ENCODE measurements at places on chromosomes 13 and 19.

GRCh38 chr19:39916851-39917396 is 17.5 kb downstream of the FCGBP start:
- no peak for DNase-seq

DNA sequence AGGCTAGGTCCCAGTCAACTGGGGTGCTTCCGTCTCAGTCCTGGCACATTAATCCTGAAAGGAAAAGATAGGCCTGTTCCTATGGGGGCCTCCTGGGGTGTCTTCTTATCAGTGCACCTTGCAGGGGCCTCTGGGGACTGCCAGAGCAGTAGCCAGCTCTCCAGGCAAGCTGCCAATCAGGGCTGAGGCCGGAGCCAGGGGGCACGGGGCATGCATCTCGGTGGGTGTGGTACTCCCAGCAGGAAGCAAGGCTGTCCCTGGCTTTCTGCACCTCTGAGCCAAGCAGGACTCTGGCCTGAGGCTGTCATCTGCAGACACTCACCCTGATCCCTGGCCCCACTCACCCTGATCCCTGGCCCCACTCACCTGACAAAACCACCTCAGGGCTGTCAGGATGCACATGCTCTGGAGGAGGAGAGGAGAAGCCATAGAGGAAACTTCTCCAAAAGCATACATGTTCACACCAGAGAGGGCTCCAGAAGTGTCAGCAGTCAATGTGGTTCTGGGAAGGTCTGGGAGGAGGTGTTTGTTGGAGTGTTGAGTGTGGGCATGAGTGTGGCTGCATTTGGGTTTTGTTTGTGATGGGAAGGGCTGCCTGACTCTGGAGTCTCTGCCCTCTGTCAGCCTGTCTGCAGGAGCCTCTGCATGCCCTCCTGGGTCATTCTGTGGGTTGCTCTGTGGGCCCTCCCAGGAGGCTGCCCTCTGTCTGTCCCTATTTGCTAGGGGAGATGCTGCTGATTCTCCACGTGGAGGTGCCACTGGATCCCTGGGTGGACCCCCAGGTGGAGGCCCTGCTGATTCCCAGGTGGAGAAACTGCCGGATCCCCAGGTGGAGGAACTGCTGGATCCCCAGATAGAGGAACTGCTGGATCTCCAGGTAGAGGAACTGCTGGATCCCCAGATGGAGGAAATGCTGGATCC is 22.7 kb upstream of the KCTD15 start:
- DNase-seq: no peak

- DNase-seq: no peak
Measured at GRCh38 chr13:97600458-97601075, 166.6 kb downstream of the RAP2A start.

DNA sequence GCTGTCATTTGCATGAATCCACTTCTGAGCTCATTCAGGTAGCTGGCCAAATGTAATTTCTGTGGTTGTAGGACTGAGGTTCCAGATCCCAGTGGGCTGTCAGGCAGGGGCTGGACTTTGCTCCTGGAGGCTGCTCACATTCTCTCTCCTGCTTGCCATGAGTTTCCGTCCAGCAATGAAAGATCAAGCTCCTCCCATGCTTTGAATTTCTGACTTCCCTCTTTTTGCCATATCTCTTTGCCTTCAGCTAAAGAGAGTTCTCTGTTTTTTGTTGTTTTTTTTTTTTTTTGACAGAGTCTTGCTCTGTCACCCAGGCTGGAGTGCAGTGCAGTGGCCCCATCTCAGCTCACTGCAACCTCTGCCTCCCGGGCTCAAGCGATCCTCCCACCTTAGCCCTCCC is 76.9 kb downstream of the ING1 start:
- DNase-seq: no peak

- DNase-seq: no peak
Measured at GRCh38 chr19:35115177-35115951, at the start of gene FXYD3. TSS of gene FXYD3 (plus strand) at chr19:35115823. CDS start at chr19:35119377, 3,554 bp downstream.

- no peak for DNase-seq
Measured at GRCh38 chr13:28406733-28407266, 88.1 kb downstream of the FLT1 start.

DNA sequence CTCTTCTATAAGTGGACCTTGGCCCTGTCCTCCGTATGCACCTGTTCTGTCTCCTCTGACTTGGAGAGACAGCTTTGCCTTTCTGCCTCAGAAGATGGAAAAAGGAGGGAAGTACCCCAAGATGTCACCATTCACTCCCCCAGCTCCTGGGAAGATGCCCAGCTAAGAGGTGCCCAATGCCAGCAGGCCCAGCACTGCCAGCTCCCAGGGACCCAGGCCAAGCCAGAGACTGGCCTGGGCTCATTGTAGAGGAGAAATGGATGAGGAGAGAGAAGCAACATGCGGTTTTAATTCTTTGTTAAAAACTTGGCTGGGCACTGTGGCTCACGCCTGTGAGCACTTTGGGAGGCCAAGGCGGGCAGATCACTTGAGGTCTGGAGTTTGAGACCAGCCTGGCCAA is 111.5 kb upstream of the ZNF507 start:
- DNase-seq: no peak

DNA sequence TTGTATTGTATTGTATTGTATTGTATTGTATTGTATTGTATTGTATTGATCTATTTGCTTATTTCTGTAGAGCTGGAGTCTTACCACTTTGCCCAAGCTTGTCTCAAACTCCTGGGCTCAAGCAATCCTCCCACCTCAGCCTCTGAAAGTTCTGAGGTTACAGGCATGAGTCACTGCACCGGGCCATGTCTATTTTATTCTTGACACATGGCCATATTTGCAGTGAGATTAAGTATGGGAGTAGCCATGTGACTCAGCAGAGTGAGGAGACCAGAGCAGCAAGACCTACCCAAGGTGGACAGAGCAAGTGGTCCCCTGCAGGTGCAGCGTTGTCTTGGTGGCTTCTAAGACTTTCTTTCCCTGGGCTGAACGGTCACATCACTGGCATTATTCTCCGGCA is 49.1 kb upstream of the UBAC2 start:
- no peak for DNase-seq

- DNase-seq: no peak
Measured at GRCh38 chr19:40744554-40745401, 5.5 kb downstream of the ACTMAP start.

DNA sequence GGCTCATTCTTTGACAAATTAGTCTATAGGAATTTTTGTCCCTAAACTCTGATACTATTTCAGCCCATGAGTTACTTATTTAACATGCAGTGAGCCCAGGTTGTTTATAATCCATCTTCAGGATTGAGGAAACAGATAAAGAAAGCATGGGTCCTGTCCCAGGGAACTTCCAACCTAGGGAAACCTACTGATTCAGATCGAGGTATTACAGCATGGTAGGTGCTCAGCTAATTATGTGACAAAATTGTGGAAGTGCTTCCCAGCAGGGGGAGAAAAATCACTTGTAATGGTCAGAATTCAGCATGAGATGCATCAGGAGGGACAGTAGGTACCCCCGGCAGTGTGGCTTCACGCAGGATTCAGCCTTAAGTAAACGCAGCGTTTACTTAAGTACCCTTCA is 171.3 kb downstream of the NUFIP1 start:
- no peak for DNase-seq

DNA sequence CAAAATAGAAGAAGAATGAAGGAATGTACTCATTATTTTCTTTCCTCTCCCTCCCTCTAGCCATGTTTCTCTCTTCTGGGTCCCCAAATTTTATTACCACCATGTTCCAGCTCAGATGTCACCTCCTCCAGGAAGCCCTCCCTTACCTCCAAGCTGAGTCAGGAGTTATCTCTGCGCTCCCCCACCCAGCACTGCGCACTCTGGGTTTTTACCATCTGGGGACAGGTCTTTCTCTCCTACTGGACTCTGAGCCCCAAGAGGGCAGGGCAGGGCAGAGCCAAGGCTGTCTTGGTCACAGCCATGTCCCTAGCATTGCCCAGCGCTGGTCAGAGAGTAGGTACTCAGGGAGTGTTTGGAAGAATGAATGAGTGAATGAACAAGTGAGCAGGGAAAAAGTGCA is 2.9 kb downstream of the GNG8 start:
- no peak for DNase-seq

- DNase-seq: peak; percentile 21
Measured at GRCh38 chr13:114099918-114100445, 32.4 kb downstream of the RASA3 start.

DNA sequence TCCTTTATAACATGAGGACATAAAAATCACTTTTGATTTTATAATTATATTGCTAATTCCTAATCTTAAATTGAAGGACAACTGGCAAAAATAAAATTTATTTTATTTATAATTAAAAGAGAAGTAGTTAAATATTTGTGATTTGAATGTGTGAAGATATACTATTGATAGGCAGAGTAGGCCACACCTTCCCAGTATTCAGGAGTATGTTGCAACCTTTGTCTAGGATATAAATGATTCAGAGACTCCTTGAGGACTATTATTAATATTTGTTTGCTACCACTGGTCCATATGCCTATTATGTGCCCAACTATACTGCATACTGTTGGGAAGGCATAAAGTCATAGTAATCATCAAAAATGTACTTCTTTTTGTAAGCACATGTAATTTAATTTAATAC is 94.2 kb downstream of the CDADC1 start:
- DNase-seq: no peak

DNA sequence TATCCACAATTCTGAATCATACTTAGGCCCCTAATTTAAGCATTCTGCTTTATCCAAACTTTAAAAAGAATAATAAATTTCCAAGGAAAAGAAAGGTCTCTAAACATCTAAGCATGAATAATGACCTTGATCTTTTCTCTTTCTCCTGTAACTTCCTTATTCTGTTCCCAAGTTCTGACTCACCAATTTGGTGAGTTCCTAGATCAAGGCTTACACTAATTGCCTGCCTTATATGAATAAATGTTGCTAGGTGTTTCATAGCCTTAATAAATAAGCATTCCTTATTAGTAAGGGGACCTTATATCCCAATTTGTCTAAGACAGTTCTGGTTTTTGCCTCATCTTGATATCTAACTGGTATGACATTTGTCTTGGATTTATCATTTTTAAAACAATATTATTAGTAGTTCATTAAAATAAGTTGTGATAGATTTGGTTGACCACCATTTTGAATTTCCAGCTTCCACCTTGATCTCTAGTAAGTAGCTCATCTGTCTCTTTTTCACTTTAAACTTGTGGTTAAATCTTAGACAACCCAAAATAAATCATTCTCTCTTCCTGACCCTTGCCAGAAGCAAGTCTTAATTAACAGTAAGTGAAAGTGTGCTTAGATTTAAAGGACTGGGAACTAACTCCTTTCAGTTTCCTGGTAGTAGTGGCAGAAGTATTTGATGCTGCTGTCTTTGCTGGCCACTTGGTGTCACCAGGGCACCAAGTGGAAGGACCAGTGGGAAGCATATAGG is 121.2 kb upstream of the MLNR start:
- no peak for DNase-seq

DNA sequence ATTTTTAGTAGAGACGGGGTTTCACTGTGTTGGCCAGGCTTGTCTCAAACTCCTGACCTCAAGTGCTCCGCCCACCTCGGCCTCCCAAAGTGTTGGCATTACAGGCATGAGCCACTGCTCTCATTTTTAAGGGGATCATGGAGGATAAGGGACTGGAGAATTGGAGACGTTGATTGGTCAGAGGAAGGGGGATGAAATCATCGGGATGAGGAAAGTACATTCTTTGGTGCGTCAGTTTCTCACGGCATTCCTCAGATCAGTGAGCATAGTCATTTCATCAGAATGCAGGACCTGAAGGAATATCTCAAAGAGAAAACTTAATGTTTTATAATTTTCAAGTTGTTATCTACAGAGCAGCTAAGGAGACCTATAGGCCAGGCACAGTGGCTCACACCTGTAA is 14.0 kb downstream of the ZNF114 start:
- no peak for DNase-seq

GRCh38 chr13:73607489-73608156 is 526.6 kb downstream of the KLF12 start:
- no peak for DNase-seq

- DNase-seq: no peak
Measured at GRCh38 chr13:73372666-73373627, 314.1 kb downstream of the KLF5 start.

- DNase-seq: peak; percentile 18
Measured at GRCh38 chr19:53037101-53038097, 7.1 kb upstream of the ERVV-2 start.

- no peak for DNase-seq
Measured at GRCh38 chr19:8630796-8631424, 477 bp downstream of the NFILZ start.

DNA sequence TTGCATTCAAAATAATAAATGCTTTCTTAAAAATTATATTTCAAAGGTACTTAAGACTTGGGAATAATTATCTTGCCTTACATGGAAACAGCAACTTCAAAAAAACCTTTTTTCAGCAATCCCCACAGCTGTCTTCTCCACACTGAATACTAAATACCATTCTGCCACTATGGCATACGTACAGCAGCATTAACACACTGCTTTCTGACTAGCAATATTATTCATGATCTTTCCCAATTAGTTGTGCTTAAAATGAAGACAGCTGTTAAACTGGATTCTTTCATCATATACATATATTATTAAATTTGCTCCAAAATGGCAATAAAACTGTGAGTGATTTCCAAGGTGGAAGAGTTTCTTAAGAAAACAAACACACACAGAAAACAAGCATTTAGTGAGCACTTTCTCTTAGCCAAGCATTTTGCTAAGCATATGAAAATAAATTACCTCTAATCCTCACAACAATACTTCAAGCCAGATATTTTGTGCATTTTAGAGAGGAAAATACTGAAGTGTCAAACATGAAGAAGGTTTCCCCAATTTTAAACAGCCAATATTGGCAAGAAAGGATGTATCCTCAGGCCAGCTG is 609.5 kb downstream of the SLITRK1 start:
- DNase-seq: no peak

DNA sequence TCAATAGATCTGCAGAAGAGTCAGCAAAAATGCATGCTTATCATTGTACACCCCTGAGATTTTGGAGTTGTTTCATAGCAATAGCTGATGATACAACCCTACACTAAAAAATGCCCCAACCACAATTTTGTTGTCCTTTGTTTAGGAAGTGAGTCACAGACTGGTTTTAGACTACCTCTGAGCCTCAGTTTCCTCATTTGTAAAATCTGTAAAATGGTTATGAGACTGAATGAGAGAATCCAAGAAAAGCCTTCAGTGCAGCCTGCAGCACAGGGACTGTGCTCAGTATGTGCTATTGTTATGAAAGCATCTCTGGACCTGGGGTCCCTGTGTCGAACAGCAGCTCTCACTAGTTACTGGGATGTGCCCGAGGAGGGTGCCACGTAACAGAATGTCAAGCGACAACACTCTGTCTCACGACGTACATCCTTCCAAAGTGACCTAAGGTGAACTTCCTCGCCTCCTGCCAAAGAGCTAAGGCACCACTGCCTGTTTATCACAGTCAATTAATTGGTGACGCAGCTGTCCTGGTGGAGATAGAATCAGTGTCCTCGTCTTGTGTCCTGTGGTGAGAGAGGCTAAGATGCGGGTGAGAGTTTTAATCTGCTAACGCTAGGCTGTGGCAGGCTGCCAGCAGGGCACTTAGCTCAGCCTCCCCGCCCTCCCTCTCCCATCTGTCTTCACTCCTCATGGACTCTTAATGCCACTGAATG is 18.1 kb downstream of the DHRS12 start:
- no peak for DNase-seq

- DNase-seq: no peak
Measured at GRCh38 chr13:99653526-99653925, 152.3 kb downstream of the TM9SF2 start.

All from activated T-cell treated with anti-CD3 and anti-CD28 coated beads, Interleukin-2, amount 50 U/mL, for 1 hour (primary cell).